Stimulated activated CD8-positive, alpha-beta memory T cell treated with anti-CD3 and anti-CD28 coated beads, Interleukin-7, amount 100 ng/mL, for 4 hours (primary cell): ENCODE measurements at places on chromosomes 12 and 14.

DNA sequence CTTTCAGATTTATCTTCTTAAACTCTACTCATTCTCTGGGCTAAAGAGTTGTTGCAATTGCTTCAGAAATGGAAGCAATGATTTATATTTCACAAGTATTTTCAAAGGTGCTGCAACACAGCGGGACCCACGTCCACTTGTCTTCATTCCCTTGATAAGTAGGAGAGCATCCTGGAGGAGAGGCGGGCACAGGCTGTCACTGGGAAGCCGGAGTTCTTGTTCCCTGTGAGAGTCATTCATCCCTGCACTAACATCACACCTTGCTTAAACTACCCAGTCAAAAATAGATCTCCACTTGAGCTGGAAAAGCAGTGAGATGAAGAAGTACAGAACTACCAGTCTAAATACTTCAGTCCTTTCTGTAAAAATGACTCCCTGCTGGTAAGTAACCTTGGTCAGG lies 160.5 kb upstream of the RASSF8 start:
- no peak for DNase-seq

- DNase-seq, result no peak
Observed at GRCh38 chr12:108102363-108102762, 26.7 kb upstream of the WSCD2 start.

GRCh38 chr12:131603939-131604795 lies 106.7 kb upstream of the SFSWAP start:
- DNase-seq, result peak; percentile 27

GRCh38 chr14:75279153-75279762 lies 630 bp downstream of the FOS start:
- DNase-seq, result peak; percentile 39

- DNase-seq, result no peak
Observed at GRCh38 chr12:98355322-98355721, 160.1 kb upstream of the TMPO start.

GRCh38 chr14:68519671-68520187 lies 273.1 kb downstream of the ZFP36L1 start:
- no peak for DNase-seq

DNA sequence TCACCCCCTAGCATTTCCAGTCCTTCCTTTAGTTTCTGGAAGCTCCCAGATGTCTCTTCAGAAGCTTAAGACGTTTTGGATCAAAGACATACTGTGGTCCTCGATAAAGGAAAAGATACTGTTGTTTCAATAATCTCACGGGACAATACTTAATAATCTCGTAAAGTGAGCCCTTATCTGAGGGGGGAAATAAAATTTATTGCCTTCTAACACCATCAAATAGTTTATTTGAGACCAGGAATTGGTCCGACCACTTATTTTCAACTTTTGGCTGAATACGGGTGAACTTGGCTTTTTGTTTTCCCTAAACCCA lies 640 bp upstream of the G2E3 start:
- no peak for DNase-seq

- no peak for DNase-seq
Observed at GRCh38 chr12:89354612-89355067, 2.3 kb upstream of the DUSP6 start.

DNA sequence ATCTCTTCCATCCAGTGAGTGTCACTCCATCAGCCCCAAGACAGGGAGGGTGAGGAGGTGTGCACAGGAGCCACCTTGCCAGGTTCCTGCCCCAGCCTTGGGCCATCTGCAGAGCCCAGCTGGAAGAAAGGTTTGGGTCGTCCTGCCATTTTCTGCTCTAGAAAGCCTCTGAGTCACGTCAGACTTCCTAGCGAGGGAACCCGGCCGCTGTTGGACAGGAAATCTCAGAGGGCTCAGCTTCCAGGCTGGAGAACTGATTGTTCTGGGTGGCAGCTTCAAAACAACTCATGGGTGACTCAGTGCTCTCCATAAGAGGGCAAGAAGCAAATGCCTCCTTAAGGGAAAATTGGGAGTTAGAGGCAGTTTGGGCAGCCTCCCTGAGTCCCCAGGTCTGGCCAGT lies 16.6 kb downstream of the HIP1R start:
- no peak for DNase-seq

DNA sequence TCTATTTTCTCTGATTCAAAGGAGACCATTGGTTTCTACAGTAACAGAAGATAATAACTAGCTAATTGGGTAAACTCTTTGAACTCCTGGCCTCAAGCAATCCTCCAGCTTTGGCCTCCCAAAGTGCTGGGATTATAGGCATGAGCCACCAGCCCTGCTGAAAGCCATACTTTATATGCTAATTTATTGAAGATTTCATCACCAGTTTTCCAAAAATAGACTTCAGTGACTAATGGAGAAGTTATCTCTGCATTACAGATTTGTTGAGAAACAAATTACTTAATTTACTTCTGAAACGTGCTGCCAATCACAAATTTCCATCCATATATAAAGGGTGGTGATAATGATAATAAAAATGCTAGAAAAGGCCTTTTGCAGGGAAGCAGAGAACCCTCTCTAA lies 1758.1 kb upstream of the SEL1L start:
- no peak for DNase-seq

DNA sequence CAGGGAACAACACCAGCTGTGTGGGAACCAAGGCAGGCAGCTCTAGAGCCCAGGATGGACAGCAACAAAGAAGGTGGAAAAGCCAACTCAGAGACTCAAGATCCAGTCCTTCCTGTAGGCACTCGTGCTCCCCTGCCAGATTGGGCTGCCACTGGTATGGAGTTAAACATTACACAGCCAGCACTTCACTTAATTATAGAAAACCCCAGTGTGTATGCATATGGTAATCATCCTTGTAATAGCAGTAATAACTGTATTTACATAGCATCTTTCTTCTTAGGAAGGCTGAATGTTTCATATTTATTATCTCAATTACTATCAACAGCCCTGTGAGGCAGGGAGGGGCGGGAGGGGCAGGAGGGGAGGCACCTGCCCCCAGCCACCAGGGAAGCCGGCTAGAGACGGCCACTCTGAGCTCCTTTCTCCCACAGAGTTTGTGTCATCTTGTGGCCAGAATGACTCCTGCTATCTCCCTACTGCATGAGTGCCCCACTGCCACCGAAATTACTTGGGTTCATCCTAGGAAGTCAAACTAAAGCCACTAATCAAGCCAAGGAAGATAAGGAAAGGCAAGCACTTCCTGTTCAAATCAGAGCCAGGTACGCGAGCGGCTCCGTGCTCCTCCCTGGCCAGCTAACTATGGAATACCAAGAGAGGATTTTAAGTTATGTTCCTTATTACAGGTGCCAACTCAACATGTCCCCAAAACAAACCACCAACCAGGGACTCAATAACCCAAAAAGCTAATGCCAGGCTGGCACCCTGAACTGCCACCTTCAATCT lies 15.7 kb upstream of the RAB35 start:
- DNase-seq, result no peak

GRCh38 chr12:12686925-12687324 lies 9.1 kb downstream of the GPR19 start:
- no peak for DNase-seq

- no peak for DNase-seq
Observed at GRCh38 chr14:24172871-24173281, 996 bp downstream of the REC8 start.

DNA sequence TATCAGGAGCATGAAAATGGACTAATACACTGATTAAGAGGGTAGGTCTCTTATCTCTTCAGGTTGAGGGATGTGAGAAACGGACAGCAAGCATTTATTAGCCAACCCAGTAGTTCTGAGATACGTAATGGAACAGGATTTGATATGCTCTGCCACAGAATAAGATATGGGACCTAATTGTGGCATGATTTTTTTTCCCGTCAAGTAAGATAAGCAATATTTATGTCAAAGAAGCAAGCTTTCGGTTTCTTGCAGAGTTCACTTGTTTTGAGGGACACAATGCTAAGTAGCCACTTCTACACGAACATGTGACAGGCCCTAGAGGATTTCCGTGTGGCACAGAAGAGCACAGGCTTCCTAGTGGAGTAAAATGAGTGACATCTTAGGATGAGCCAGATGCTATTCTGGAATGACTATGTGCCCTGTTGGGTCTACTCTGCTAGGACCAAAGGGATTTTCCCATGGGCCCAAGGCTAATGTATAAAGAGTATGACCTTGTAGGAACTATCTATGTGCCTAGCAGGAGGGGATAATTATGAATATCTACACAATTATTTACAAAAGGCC lies 57.9 kb downstream of the SLC38A1 start:
- DNase-seq, result no peak

GRCh38 chr12:48340943-48341342 lies 9.8 kb downstream of the ZNF641 start:
- DNase-seq, result no peak

DNA sequence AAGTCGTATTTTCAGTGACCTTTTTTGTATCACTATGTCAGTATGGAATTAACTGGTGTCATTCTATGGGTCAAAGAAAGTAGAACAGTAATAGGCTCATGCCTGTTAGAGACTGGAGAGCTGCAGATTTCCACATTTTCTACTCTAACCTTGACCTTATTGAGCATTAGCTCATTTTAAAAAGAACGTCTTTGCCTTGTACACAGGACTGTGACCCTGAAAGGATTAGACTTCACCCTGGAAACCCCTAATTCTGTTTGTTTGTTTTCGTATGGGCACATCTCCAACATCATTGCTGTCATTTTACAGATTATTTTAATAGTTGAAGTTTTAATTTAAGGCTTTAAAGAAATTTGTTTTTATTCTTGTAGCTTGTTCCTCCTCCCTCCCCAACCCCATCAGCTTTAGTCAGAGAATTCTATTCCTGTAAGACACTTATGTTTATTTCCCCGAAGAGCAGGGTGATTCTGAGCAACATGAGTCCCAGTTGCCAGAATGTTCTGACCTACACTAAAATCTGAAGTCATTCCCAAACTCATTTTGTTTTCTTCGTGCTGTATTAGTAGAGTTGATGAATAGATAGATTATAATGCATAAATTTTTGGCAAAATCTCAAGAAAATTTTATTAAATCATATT lies 451.3 kb downstream of the FOXG1 start:
- no peak for DNase-seq
